ENCODE measurements at places on chromosomes 3 and 15.
A peak's percentile ranks its signal among the peaks of the same experiment; 100 is the strongest.

DNA sequence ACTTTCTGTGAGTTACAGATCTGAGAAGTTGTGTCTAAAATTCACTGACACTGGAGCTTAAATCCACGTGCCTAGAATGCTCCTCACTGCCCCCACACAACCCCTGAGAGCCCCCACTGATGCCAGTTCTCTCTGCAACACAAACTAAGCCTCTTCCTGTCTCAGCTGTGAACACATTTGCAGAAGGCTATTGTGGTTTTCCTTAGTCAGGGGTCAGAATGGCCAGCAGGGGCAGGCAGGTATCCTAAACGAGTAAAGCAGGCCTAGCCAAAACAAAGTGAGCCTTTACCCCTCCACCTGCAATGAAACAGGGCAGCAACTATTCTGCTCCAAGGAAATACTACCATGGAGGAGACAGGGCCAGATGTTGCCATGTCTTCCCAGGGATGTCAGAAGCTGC, 78.6 kb downstream of the FHIT start:
- DNase-seq: no peak

GRCh38 chr15:60595665-60596064, 116.7 kb upstream of the ICE2 start:
- DNase-seq: no peak

DNA sequence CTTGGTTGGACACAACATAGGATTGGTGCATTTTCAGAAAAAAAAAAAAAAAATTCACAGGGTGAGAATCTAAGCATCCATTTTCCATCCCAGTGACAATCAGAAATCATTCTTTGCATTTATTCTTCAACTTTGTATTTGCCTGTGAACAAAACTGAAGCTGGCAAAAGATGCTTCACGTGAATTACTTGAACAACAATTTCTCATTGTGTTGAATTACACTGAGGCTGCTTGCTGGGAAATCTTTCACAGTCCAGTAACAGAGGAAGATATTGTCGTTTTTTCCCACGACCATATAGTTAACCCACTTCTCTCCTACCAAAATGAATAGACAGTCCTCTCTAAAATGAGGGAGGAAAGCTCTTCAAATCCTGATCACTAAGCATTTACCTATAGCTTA, 4.3 kb upstream of the SLCO3A1 start:
- no peak for DNase-seq

GRCh38 chr15:70722266-70723121, 40.9 kb downstream of the UACA start:
- DNase-seq: peak; percentile 36
